HT-29 (cell line): ENCODE measurements at places on chromosomes 1 and 21. TPM values are rescaled to one million over a fixed set of nuclear protein-coding genes. Genes with fewer than 3 reads are reported as not detected.

LCE2C gene
- total RNA-seq = not detected in 2 replicates

AK5 gene
- not detected in 2 replicates for total RNA-seq

DNA sequence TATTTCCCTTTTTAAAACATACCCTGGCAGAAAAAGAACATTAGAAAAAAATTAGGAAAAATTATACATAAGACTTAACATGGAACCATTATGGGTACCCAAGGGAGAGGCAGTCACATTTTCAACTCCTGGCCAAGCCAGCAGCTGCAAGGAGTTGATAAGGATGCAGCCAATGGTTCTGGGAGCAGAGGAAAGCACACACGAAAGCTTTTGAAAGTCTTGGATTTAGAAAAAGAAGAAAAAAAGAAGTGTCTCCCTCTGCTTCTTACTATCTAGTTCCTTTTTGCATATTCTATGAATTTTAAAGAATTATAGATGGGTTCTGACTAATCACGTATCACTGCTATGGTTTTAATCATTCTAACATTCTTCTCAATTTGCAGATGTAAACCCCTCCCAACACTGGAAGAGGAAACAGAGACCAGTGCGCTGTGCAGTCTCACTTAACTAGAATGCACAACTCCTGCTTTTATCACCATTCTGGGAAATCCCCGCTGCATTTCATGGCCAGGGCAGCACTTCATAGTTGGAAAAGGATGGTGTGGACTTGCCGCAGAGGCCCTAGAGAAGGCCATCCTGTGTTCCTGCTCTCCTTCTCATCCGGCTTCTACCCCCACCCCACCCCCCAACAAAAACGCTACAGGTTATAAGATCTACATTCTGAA lies 2.7 kb upstream of the CD58 start:
- no peak for DNase-seq

GRCh38 chr1:163093579-163093978 lies 24.4 kb downstream of the RGS4 start:
- no peak for DNase-seq

- no peak for DNase-seq
Observed at GRCh38 chr1:46284597-46285564, 18.5 kb downstream of the LRRC41 start.
